ENCODE measurements at places on chromosomes 1 and 21. TPM values are rescaled to one million over a fixed set of nuclear protein-coding genes. Genes with fewer than 3 reads are reported as not detected.

DNA sequence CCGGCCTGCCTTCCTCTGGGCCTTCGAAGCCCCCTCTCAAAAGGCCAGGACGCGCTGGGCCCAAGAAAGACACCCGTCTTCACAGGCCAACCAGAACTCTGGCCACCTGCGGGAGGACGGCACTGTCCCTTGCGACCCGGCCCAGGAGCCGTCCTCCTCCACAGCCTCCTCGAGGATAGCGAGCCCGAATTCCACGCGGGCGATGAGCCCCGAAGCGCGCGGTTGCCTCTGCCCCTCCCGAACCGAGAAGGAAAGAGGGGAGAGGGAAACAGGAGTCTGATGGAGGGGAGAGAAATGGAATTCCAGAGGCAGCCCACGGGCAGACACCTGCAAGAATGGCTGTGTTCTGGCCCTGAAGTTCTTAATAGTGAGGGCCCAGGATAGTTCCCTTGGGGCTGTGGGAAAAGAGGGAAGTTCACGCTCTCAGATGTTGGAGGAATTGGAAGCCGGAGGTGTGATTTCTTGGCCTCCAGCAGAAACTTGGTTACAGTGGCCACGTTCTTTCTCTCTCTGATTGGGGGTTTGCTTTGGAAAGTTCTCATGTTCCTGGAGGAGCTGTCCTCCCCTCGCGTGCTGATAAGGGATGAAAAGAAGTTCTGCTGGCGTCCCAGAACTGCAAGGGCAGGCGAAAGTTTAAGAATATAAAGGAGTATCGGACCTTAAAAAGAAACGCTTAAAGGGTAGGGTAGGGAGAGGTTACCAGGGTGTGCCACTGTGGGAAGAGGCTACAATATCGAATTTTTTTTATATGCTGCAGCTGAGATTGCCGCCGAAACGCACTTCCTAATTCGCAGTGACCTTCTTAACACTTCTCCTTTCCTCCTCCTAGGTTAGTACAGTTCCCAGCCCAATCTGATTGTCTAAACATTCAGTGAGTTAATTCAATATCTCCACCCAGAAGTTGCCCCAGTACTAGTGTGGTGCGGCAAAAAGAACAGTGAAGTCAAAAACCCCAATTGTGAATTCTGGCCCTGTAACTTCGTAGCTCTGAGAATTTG, 5.8 kb upstream of the SLC44A5 start:
- H3K27me3 ChIP-seq = no peaks in the 10 kb centered on the region
- H3K4me3 ChIP-seq = no peak overlapping the region
- no peak for DNase-seq
- no peak overlapping the region for H3K27ac ChIP-seq
- no peaks in the 10 kb centered on the region for H3K4me1 ChIP-seq

DNA sequence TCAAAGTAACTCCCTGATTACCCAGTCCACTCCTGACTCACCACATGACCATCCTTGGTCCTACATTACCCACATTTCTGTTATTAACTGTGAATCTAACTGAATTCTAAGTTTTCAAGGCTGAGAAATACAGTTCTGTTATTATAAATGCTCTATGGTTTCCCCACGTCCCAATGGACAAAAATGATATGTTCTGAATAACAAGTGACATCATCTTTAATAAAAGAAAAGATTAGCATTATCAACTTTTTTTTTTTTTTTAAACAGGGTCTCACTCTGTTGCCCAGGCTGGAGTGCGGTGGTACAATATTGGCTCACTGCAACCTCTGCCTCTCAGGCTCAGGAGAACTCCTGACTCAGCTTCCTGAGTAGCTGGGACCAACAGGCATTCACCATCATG, 59.6 kb downstream of the ZSWIM5 start:
- H3K4me1 ChIP-seq = peaks cover 4% of the 10 kb centered on the region
- no peak overlapping the region for H3K27ac ChIP-seq
- no peaks in the 10 kb centered on the region for H3K36me3 ChIP-seq
- no peak overlapping the region for H3K4me3 ChIP-seq
- DNase-seq = no peak
- no peaks in the 10 kb centered on the region for H3K27me3 ChIP-seq

The ANGPTL3 gene
- total RNA-seq = not detected

- H3K36me3 ChIP-seq = no peaks in the 10 kb centered on the region
- no peak overlapping the region for H3K27ac ChIP-seq
- H3K4me3 ChIP-seq = no peak overlapping the region
- no peaks in the 10 kb centered on the region for H3K27me3 ChIP-seq
Measured at GRCh38 chr1:58561633-58562032, 15.1 kb upstream of the OMA1 start.

GRCh38 chr1:113136476-113136875, 63.5 kb downstream of the LRIG2 start:
- H3K36me3 ChIP-seq = no peaks in the 10 kb centered on the region
- DNase-seq = no peak
- H3K4me1 ChIP-seq = 0 out of 2 replicates have a peak, but pooled peaks cover 3% of the 10 kb centered on the region
- H3K27me3 ChIP-seq = no peaks in the 10 kb centered on the region
- no peak overlapping the region for H3K27ac ChIP-seq

The MYCL gene
- 1.5 TPM for total RNA-seq

- no peak overlapping the region for H3K27ac ChIP-seq
- no peaks in the 10 kb centered on the region for H3K27me3 ChIP-seq
Measured at GRCh38 chr1:194233069-194233468, 1046.7 kb upstream of the B3GALT2 start.

DNA sequence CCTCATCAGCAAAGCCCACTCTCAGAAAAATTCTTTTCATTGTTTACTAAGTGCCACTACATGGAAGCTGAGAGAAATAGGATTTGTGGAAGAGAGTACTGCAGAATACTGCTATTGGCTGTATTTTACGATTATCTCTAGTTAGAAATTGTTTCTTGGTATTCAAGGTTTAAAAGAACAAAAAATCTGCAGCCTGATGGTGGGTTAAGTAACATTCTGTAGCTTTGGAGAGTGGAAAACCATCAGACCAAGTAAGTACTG, 27.3 kb downstream of the PTTG1IP start:
- no peaks in the 10 kb centered on the region for H3K27me3 ChIP-seq
- H3K36me3 ChIP-seq = peaks cover 10% of the 10 kb centered on the region
- H3K27ac ChIP-seq = no peak overlapping the region
- no peak for DNase-seq
- no peaks in the 10 kb centered on the region for H3K4me1 ChIP-seq

GRCh38 chr1:1554926-1555915, 14.8 kb upstream of the TMEM240 start:
- H3K27ac ChIP-seq = no peak overlapping the region
- DNase-seq = no peak
- no peaks in the 10 kb centered on the region for H3K27me3 ChIP-seq
- H3K4me1 ChIP-seq = no peaks in the 10 kb centered on the region

- peaks cover 4% of the 10 kb centered on the region for H3K4me1 ChIP-seq
- no peaks in the 10 kb centered on the region for H3K27me3 ChIP-seq
- H3K4me3 ChIP-seq = peak overlapping the region; percentile 35
- H3K36me3 ChIP-seq = no peaks in the 10 kb centered on the region
Measured at GRCh38 chr1:197400522-197400902, 132.5 kb downstream of the CRB1 start.

- no peak overlapping the region for H3K27ac ChIP-seq
- H3K36me3 ChIP-seq = no peaks in the 10 kb centered on the region
- no peaks in the 10 kb centered on the region for H3K4me1 ChIP-seq
- no peak overlapping the region for H3K4me3 ChIP-seq
- DNase-seq = no peak
Measured at GRCh38 chr1:20449735-20450311, 36.2 kb downstream of the CAMK2N1 start.

The IL23R gene
- total RNA-seq = not detected

GRCh38 chr1:207055386-207056001, 2.4 kb downstream of the PFKFB2 start:
- no peaks in the 10 kb centered on the region for H3K27me3 ChIP-seq
- H3K36me3 ChIP-seq = no peaks in the 10 kb centered on the region
- H3K4me1 ChIP-seq = no peaks in the 10 kb centered on the region
